ENCODE measurements at places on chromosomes 4 and X.
A peak's percentile ranks its signal among the peaks of the same experiment; 100 is the strongest.

- no peak for DNase-seq
Measured at GRCh38 chr4:45471335-45471734, 652.5 kb downstream of the GABRG1 start.

DNA sequence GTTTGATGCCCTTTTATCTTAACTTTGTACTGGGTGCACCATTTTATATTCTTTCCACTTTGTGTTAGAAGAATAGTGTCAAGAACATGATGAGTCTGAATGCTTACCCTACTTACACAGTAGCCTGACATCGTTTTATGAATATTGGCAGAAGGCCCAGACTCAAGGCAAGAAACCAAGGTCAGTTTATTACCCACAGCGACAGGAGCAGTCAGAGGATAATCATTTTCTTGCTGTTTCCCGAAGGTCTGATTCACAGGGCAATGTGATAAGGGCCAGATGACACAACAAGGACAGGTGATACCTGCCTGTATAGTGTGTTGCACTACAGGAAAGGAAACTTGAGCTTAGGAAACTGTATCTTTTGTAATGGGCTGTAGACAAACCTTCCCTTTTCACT is 417.4 kb downstream of the SPOCK3 start:
- no peak for DNase-seq

GRCh38 chr4:33255507-33255906 is 2535.3 kb downstream of the PCDH7 start:
- no peak for DNase-seq

DNA sequence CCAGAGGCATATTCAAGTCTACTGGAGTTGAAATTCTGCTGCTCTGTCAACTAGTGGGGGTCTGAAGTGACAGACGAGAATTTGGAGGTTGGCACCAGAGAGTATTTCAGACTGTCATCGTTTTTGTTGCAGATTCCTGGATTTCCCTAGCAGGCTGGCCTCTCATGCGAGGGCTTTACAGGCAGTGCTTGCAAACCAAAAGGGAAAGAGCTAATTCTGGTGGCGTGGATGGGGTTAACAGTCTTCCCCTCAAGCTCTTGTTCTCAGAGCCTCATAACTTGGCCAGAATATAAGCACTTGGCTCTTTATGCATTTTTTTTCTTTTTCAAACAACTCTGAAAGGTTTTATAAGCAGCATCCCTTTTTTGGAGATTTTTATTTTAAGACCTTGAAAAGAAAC is at the start of gene SPARCL1:
TSS of gene SPARCL1 (minus strand) at position 190 of the 400 bp plus-strand sequence. CDS start 29,802 bp downstream, outside the sequence.
- no peak for DNase-seq

- no peak for DNase-seq
Measured at GRCh38 chrX:111917591-111917990, 41.6 kb downstream of the TRPC5OS start.

DNA sequence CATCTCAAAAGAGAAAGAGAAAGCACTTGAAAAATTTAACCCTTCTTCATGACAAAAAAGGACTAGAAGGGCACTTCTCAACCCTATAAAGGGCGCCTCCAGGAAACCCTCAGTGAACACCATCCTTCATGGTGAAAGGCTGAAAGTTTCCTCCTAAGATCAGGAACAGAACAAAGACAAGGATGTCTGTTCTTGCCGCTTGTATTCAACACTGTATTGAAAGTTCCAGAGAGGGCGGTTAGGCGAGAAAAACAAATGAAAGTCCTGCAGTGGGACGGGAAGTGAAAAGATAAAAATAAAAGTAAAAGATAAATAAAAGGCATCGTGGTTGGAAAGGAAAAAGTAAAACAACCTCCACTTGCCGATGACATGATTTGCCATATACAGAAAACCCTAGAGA is 50.9 kb downstream of the RNF212 start:
- DNase-seq: no peak

- no peak for DNase-seq
Measured at GRCh38 chr4:175671491-175671934, 140.6 kb downstream of the GPM6A start.

GRCh38 chr4:48930654-48931053 is 24.1 kb upstream of the OCIAD2 start:
- DNase-seq: no peak

- DNase-seq: no peak
Measured at GRCh38 chr4:102454268-102454667, 46.9 kb upstream of the NFKB1 start.

DNA sequence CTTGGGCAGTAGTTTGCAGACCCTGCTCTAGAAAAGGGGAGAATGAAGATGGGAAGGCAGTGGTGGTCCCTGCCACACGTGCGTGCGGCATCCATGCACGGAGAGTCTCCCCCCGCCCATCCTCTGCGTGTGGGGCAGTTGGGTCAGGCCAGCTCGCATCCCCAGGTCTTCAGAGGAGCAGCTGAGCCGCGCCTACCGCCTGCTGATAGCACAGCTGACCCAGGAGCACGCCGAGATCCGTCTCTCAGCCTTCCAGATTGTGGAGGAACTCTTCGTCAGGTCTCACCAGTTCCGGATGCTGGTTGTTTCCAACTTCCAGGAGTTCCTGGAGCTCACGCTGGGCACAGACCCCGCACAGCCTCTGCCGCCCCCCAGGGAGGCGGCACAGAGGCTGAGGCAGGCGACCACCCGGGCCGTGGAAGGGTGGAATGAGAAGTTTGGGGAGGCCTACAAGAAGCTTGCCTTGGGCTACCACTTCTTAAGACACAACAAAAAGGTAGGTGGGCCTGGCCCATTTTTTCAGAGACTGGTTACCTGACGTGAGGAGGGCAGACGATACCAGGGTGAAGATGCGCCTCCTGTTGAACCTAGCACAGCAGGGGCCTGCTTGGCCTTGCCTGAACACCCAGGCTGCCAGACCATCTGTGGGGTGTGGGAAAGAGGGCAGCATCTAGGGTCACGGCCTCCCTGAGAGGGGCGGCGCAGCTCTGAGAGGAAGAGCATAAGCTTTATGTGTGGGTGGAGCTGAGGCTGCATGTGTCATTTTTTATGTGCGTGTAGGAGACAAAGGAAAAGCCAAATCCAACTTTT is 2.6 kb downstream of the UVSSA start:
- no peak for DNase-seq

DNA sequence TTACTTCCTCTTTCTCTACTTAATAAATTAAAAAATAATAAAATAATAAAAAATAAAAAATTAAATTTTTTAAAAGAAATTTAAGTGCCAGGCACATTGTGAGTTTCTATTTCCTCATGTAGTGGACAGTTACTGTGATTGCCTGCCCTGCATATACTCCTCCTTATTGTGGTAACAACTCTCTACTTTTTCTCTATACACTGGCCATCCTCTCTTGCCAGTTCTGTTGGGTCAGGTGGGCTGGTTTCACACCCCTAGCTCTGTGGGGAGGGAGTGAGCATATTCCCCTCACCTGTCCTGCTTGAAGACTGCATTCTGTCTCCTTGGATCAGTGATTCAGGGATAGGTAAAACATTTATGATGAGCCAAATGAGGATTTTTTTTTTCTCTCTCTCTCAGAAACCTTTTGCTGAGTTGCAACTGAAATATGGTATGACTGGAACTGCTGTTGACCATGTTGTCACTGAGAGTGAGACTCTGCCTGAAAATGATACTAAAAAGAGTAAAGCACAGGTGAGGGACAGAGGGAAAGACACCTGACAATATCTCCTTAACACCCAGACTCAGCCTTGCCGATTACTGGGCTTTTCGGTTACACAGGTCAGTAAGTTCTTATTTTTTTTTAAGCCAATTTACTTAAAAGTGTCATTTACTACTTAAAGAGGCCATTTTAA is 37.2 kb downstream of the CXXC4 start:
- no peak for DNase-seq

DNA sequence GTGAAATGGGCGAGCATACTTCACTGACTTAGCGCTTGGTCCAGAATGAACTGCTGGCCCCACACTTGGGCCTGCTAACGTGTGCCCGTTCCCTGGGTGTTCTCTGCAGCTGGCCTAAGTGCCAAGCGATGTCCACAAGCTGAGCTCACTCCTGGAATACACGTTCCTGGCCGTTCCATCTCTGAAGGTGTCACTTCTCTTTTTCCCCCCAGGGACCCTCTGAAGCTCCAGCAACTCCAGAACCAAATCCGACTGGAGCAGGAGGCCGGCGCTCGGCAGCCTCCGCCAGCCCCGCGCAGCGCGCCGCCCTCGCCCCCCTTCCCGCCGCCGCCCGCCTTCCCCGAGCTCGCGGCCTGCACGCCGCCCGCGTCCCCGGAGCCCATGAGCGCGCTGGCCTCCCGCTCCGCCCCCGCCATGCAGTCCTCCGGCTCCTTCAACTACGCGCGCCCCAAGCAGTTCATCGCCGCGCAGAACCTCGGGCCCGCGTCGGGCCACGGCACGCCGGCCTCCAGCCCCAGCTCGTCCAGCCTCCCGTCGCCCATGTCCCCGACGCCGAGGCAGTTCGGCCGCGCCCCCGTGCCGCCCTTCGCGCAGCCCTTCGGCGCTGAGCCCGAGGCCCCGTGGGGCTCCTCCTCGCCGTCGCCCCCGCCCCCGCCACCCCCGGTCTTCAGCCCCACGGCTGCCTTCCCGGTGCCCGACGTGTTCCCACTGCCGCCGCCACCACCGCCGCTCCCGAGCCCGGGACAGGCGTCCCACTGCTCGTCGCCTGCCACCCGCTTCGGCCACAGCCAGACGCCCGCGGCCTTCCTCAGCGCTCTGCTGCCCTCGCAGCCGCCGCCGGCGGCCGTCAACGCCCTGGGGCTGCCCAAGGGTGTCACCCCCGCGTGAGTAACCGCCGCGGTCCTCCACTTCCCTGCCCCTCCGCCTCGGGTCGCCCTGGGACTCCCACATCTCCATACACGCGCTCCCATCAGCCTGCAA is 132.3 kb downstream of the CBR4 start:
- DNase-seq: peak; percentile 37

GRCh38 chr4:127708985-127709384 is 21.2 kb upstream of the SLC25A31 start:
- DNase-seq: peak; percentile 70

GRCh38 chr4:183702492-183702891 is 43.4 kb downstream of the TRAPPC11 start:
- no peak for DNase-seq

- peak; percentile 90 for DNase-seq
Measured at GRCh38 chr4:37693450-37694190, 7.4 kb upstream of the RELL1 start.

All from fibroblast of skin of abdomen (primary cell).